Calu3 (cell line): ENCODE measurements at places on chromosomes 16 and 17.
A peak's percentile ranks its signal among the peaks of the same experiment; 100 is the strongest.

- peaks cover 42% of the 10 kb centered on the region for H3K4me1 ChIP-seq
- H3K36me3 ChIP-seq: peaks cover 30% of the 10 kb centered on the region
- H3K27me3 ChIP-seq: peaks cover 15% of the 10 kb centered on the region
- H3K4me3 ChIP-seq: peak within 1 kb of the TSS; percentile 75
- DNase-seq: peak; percentile 92
- peak within 1 kb of the TSS; percentile 66 for H3K27ac ChIP-seq
Observed at GRCh38 chr16:67415872-67416793, at the start of gene ZDHHC1. Gene ZDHHC1 (minus strand): TSS chr16:67416477. CDS start chr16:67407775, 8,702 bp downstream.

DNA sequence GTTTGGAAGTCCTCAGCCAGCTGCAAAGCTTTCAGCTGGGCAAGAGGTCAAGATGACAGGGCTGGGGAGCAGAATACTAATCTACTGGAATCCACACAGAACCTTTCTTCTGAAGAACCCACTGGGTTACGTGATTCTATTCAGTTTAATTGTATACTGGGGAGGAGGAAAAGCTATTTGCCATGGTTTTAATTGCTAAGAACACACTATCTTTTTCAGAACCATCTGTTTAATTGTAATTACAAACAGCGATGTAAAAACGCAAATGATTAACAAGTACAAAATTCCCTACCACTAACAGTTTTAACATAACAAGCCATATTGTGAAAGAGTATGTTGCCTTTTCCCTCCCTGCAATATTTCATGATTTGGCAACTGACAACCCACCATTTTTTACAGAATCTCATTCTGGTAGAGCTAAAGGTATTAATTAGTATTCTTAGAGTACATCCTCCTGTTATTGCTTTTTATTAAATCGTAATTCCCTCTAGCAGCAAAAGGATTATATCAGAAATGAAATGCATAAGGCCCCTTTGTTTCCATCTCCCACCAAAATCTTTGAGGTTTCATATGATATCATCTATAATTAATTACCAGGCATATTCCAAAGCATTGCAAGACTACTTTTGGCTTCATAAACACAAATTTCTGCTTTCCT is 12.1 kb downstream of the HYDIN start:
- H3K27me3 ChIP-seq: no peaks in the 10 kb centered on the region
- no peaks in the 10 kb centered on the region for H3K36me3 ChIP-seq
- H3K4me1 ChIP-seq: no peaks in the 10 kb centered on the region
- no peak overlapping the region for H3K4me3 ChIP-seq
- no peak for DNase-seq

DNA sequence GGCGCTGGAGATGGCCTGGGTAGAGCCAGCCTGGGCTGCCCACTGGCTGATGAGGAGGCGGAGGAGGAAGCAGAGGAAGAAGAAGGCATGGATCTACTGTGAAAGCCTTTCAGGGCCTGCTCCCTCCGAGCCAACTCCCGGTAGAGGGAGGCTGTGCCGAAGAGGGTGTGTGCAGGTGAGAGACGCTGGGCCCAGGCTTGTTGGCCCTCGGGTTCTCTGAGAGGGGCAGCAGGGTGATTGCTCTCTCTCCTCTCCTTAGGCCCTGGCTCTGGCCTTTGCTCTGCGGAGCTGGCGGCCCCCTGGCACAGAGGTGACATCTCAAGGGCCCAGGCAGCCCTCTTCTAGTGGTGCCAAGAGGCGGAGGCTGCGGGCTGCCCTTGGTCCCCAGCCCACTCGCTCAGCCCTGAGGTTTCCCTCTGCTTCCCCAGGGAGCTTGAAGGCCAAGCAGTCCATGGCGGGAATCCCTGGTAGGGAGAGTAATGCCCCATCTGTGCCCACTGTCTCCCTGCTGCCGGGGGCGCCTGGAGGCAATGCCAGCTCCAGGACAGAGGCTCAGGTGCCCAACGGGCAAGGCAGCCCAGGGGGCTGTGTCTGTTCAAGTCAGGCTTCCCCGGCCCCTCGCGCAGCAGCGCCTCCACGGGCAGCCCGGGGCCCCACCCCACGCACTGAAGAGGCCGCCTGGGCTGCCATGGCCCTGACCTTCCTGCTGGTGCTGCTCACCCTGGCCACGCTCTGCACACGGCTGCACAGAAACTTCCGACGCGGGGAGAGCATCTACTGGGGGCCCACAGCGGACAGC is 3.6 kb downstream of the TP53I13 start:
- no peak overlapping the region for H3K27ac ChIP-seq
- no peak overlapping the region for H3K4me3 ChIP-seq
- H3K36me3 ChIP-seq: peaks cover 51% of the 10 kb centered on the region

- H3K27ac ChIP-seq: peak overlapping the region; percentile 99
- H3K27me3 ChIP-seq: no peaks in the 10 kb centered on the region
- peaks cover 83% of the 10 kb centered on the region for H3K36me3 ChIP-seq
- H3K4me3 ChIP-seq: peak overlapping the region; percentile 94
- H3K4me1 ChIP-seq: peaks cover 9% of the 10 kb centered on the region
Observed at GRCh38 chr17:7572588-7573323, 6.7 kb upstream of the CD68 start.

DNA sequence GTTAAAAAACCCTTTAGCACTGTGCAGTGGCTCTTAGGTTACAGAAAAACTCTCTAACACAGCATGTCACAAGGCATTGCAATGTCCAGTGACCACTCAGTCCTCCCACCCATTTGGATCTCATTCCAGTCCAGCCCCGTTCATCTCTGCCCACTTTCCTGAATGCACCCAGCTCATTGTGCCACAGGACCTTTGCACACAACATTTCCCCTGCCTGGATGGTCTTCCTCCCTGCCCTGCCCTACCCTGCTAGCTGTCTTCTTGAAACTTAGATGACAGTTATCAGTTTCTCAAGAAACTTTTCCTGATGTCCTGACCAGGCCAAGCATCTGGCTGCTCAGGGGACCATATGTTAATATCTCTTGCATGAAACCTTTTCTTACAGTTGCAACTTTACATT is 67.2 kb downstream of the WWP2 start:
- H3K4me3 ChIP-seq: no peak overlapping the region
- H3K4me1 ChIP-seq: peaks cover 28% of the 10 kb centered on the region
- DNase-seq: no peak
- no peak overlapping the region for H3K27ac ChIP-seq
- H3K36me3 ChIP-seq: no peaks in the 10 kb centered on the region

GRCh38 chr17:6676802-6677157 is 25.2 kb downstream of the C17orf100 start:
- peaks cover 13% of the 10 kb centered on the region for H3K4me1 ChIP-seq
- DNase-seq: no peak
- no peak overlapping the region for H3K27ac ChIP-seq
- H3K4me3 ChIP-seq: no peak overlapping the region
- H3K36me3 ChIP-seq: no peaks in the 10 kb centered on the region

GRCh38 chr16:13042291-13042685 is 140.9 kb downstream of the SHISA9 start:
- H3K27ac ChIP-seq: no peak overlapping the region
- H3K4me1 ChIP-seq: no peaks in the 10 kb centered on the region
- no peak overlapping the region for H3K4me3 ChIP-seq
- DNase-seq: no peak
